Right ventricle myocardium superior (tissue), 1 donor: ENCODE measurements at places on chromosomes 5 and 9.

DNA sequence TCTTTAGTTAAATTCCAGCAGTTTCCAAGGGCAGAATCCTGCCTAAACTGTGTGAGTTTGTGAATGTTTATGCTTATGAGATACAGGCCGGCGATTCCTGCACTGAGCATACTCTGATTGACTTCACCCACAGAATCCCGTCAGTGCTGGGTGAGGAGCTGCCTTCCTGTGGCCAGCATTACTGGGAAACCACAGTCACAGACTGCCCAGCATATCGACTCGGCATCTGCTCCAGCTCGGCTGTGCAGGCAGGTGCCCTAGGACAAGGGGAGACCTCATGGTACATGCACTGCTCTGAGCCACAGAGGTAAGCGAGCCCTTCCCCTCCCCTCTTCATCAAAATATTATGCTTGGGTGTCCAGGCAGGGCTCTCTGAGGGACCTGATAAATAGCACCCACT lies 103.7 kb downstream of the CMYA5 start:
- DNase-seq: no peak

GRCh38 chr9:127608104-127608966 lies 3.7 kb upstream of the STXBP1 start:
- DNase-seq: peak; percentile 83

DNA sequence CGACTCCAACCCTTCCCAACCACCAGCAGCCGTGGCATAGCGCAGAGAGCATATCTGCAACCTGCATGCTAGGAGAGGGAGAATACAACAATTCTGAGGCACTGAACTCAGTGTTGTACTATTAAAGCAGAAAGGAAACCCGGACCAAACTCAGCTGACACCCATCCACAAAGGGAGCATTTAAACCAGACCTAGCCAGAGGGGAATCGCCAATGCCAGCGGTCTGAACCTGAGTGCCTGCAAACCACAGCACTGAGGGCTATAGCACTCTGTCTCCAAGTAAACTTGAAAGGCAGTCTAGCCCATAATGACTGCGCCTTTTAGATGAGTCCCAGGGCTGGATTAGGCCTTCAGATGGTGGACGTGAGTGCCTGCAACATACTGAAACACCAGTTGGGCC lies 494.4 kb upstream of the PTPRD start:
- DNase-seq: no peak

DNA sequence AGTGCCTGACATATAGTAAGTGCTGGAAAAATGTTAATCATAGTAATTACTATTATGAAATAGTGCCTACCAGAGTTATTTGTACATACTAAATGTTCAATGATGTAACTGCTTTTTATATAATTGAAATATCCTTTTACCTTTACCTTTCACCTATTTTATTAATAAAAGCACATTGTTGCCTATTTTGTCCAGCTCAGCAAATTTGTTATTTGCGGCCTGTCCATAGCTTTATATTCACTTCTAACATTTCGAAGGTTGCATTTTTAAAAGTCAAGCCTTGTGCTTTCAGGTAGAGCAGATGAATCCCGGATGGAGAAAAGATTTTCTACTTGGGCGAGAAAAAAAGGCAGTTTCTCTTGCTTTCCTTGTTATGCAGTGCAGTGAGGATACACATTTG lies 119.3 kb downstream of the TLE1 start:
- no peak for DNase-seq

DNA sequence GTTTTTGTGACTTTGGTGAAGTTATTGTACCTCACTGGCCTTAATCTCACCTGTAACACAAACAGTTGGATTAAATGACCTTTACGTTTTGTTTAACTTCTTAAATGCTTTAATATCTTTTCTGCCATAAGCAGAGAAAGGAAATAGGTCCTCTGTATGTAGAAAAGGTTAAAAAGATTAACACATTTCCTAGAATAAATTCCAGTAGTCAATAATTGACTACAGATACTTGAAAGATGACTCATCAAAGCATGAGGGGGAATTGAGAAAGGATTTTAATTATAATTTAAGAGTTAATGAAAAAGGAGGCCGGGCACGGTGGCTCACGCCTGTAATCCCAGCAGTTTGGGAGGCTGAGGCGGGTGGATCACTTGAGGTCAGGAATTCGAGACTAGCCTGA lies 35.8 kb upstream of the CMYA5 start:
- no peak for DNase-seq

DNA sequence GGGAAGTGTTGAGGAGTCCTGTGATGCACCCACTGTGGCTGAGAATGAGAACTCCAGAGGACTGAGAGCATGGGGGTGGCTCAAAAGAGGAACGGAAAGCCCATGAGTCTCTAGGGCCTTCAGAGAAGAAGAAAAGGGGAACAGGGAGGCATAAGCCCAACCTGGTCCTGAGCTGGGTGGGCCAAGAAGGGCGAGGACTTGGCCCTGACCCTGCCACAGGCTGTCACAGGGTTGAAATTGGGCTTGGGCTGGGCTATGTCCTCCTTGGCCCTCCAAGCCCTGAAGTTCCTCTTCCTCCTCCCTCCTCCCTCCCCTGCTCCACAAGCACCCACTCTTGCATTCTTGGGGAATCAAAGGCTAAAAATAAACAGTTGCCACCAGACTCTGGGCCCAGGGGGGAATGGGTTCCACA lies 49.3 kb upstream of the PPARGC1B start:
- peak; percentile 62 for DNase-seq
